ENCODE measurements at places on chromosomes 5 and 9.
A peak's percentile ranks its signal among the peaks of the same experiment; 100 is the strongest.

DNA sequence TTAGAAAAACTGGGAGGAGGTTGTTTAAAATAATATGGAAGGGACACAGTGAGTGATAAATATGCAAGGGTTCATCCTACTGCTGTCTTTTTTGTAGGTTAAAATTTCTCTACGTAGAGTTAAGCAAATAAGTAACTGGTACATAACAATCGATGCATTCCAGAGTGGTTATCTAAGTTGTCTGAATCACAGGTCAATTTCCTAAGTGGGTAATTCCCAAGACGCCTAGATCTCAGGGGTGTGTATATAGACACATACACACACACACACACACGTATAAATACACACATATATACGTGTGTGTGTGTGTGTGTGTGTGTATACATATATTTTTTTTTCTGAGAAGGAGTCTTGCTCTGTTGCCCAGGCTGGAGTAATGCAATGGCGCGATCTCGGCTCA lies 22.3 kb downstream of the CAAP1 start:
- no peak for DNase-seq

DNA sequence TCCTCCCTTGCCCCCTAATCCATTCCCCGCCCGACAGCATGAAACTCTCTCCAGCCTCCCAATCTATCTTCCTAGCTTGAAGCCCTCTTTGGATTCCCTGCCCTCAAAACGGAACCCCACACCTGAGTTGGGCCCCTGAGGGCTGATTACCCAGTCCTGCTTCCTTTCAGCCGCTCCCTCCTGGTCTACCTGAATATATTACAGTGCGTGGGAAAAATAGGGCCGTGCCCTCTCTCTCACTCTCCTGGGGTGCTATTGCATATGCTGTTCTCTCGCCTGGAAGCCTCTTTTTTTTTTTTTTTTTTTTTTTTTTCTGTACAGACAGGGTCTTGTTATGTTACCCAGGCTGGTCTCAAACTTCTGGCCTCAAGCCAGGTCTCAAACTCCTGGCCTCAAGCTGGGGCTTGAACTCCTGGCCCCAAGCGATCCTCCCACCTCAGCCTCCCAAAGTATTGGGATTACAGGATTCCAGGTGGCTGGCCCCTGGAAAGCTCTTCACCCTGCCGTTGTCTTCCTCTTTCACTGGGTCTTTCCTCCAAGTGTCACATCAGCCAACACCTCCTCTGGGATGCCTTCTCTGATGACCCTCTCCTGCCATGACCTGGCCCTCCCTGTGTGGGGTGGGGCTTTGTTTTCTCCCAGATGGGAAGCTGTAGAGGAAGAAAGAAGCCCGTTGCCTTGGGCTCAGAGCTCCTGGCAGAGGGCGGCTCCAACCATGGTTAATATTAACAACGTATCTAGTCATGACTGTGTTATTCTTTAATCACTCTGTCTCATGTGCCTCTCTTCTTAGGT lies 8.2 kb downstream of the DNM1 start:
- no peak for DNase-seq

DNA sequence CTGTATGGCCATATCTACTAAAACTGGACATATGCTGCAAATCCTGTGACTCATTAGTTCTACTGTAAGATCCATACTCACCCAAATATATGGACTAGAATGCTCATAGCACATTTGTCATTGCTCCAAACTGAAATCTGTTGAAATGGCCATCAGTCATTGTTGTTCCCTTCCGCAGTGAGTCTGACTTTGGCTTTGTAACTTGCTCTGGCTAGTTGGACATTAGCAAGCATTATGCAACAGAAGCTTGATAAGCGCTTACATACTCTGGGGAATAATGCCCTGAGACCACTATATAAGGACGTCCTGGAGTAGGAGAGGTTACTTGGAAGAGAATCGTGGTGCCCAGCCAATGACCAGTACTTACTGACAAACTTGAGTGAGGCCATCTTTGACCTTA lies 9.0 kb downstream of the KIAA1958 start:
- no peak for DNase-seq

DNA sequence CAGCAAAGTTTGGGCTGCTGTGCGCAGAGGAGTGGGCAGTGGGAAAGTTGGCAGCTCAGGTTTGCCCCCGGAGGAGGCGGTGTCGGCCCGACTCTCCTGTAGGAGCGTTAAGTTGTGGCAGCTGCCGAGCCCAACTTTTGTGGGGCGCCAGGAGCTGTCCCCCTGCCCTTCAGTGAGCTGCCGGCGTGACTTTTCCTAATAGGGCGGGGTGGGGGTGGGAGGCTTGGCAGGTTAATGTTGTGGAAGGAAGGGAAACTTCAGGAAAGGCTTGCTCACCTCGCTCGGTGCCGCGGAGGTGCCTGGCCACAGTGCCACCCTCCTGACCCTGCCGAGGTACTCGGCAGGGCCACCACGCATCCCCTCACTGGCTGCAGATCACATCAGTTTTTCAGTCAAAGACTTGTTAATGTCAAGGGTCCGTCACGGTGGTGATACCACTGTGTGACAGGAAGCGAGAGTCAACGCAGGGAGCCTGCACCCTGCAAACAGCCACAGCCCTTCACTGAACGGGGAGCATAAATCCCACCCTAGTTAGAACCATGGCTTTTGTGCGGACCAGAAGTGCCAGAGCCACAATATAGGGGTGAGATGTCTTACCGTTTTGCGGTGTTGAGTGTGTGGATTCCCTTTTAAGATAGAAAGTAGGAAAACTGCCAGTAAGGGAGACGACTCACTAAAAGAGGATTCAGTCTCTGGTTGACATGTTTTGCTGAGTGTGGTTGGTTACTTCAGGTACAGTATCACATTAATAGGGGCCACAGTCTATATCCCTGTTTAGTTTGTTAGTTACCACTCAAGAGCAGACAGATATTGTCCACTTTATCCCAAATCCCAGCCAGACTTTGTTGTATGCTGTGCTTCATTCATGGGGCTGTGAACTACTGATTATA lies 796 bp downstream of the LNPEP start:
- DNase-seq, result peak; percentile 71

- no peak for DNase-seq
Measured at GRCh38 chr5:172493461-172493860, 39.1 kb upstream of the SH3PXD2B start.

DNA sequence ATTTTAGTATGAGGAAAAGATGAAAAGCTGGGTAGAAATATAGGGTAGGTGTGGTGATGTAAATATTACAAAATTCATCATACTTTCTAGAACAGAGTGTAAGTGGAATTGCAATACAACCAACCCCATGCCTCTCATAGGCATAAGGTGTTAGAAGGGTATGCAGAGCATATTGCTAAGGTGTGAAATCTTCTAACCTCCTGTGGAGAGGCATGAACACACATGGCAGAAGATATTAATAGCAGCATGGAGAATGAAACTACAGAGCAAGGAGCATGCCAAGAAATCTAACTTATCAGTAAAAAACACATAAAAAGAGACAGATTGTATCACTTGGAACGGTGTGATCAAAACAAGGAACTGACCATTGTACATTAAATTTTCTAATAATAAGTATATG lies 441.5 kb downstream of the CDH18 start:
- no peak for DNase-seq

GRCh38 chr9:91315191-91315590 lies 46.5 kb downstream of the AUH start:
- DNase-seq, result no peak

GRCh38 chr5:2381861-2382260 lies 369.6 kb downstream of the IRX2 start:
- DNase-seq, result no peak

GRCh38 chr5:165360366-165360765 lies 1854.9 kb downstream of the MAT2B start:
- DNase-seq, result no peak

DNA sequence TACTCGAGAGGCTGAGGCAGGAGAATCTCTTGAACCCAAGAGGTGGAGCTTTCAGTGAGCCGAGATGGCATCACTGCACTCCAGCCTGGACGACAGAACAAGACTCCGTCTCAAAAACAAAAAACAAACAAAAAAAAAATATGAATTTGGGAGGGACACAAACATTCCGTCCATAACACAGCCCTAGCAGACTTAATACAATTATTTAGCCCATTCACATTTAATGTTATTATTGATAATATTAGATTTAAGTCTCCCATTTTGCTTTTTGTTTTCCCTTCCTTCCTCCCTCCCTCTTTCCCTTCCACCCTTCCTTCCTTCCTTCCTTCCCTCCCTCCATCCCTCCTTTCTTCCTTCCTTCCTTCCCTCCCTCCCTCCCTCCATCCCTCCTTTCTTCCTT lies 4.6 kb upstream of the CCNI2 start:
- no peak for DNase-seq

GRCh38 chr9:34983209-34983608 lies 6.3 kb upstream of the DNAJB5 start:
- peak; percentile 26 for DNase-seq

- DNase-seq, result no peak
Measured at GRCh38 chr9:18906656-18907395, 126.2 kb downstream of the SAXO1 start.

GRCh38 chr9:134325813-134326723 lies at the start of gene RXRA:
TSS of gene RXRA (plus strand) at chr9:134326455. CDS start at chr9:134326632, 177 bp downstream.
- DNase-seq, result peak; percentile 37

GRCh38 chr9:89808076-89808755 lies 203.4 kb downstream of the GADD45G start:
- DNase-seq, result no peak

GRCh38 chr9:112487799-112488340 lies 1.2 kb downstream of the KIAA1958 start:
- no peak for DNase-seq

DNA sequence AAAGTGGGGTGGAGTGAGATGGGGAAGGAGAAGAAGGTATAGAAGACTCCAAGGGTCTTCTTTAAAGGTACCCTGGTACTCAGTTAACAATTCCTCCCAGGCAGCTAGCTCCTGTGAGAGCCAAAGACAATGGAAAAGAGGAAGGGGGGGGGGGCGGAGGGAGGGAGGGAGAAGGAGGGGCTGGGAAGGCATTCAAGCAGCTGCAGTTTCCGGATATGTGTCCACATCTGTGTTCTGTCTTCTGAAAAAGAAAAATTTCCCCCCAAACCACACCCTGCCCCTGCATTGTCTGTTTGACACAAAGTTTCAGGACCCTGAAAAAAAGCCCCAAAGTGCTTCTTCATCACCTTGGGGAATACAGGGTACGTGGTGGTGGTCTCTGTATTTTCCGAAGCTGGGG lies 11.1 kb downstream of the SPRY4 start:
- no peak for DNase-seq

DNA sequence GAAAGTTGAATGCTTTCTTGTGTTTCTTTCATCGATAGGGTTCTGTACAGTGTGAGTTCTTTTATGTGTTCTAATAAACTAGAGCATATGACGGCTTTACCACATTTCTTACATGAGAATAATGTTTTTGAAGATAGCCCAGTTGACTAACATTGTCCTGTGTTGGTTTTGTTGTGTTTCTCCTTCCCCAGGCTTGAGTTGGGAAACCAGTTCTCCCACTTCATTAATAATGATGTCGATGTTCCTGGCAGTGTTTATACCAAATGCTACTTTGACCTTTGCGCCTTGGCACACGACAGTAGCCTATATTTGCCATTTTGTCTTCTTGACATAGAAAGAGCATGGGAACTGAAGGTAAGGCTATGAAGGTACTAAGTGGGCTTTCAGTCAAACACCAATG lies 14.4 kb upstream of the ZNF782 start:
- DNase-seq, result no peak

DNA sequence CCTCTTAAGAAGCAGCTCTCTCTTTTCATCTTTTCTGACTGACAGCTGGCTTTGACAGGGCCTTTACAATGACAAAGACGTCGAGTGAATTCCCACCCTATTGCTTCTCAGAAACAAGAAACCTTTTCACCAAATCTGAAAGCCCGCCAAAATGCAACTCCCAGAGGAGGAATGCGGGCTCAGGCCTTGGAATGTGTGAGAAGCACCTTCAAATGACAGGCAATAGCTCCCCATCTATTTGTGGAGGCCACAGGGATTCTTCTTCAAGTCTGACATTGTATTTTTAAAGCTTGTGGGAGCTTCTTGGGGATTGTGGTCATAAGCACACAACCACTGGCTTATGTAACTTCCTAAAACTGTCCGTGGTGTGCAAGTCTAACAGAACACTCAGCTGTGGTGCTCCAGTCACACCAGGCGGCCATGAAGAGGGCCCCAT lies 72.7 kb downstream of the DPYSL3 start:
- no peak for DNase-seq

DNA sequence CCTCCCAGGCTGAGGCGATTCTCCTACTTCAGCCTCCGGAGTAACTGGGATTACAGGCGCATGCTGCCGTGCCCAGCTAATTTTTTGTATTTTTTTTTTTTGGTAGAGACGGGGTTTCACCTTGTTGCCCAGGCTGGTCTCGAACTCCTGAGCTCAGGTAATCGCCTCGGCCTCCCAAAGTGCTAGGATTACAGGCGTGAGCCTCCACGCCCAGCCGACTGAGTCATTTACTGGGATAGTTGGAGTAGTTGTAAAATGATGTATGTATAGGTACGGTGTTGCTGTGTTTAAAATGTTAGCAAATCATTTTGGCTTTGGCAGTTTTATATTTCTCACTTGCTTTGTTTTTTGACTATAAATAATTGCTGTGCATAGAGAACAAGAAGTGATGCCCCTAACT lies 209.4 kb downstream of the ADAMTSL1 start:
- no peak for DNase-seq

DNA sequence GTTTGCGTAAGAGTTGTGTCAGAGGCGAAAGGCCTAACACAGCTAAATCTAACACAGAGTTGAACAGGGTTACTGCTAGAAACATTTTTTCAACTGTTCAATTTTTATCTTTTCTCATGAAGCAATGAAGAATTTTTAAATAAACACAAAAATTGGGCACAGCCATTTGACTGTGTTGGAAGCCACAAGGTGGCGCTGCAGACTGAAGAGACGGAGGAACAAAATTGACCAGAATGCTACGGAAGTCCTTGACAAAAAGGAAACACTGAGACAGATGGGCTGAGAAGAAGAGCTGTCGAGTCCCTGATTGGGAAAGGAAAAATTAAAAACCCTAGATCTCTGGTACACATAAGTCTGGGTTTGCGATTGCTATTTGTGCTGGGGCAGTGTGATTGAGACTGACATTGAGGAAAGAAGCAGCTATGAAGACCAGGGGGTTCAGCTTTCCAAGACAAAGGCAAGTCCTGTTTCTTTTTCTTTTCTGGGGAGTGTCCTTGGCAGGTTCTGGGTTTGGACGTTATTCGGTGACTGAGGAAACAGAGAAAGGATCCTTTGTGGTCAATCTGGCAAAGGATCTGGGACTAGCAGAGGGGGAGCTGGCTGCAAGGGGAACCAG lies at the start of gene PCDHB9:
PCDHB9 (plus strand) TSS at position 265 of the 616 bp plus-strand sequence; CDS start at position 423, 158 bp downstream.
- DNase-seq, result peak; percentile 60

DNA sequence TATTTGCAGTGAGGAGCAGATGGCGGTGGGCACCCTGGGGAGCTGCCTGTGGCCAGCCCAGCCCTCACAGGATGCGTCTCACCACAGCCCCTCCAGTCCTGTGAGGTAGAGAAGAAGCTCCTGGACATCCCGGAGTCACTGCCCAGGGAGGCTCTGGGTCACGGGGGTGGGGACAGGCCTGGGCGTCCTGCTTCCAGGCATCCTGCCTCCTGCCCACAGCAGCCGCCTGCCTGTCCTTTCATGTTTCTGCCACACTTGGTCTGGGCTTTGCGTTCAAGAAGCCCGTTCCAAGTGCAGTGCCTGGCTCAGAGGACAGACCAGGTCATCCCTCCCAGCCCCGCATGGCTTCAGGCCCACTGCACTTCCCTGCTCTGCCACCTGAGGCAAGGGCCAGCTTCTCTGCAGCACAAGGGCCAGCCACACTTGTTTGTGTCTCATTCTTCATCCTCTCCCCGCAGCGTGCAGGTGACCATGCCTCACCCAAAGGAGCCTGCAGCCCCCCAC lies 38.2 kb downstream of the ZDHHC11B start:
- no peak for DNase-seq

- no peak for DNase-seq
Measured at GRCh38 chr9:128411364-128412119, 9.1 kb upstream of the CERCAM start.

GRCh38 chr9:133003671-133004090 lies 25.2 kb downstream of the GFI1B start:
- DNase-seq, result no peak
